ENCODE measurements at places on chromosomes 2 and 18.

GRCh38 chr18:42459873-42460272 lies 504.8 kb downstream of the PIK3C3 start:
- no peak for DNase-seq

GRCh38 chr2:164831887-164832286 lies 9.7 kb downstream of the COBLL1 start:
- no peak for DNase-seq

- no peak for DNase-seq
Observed at GRCh38 chr2:172273910-172274571, 153.3 kb upstream of the ITGA6 start.

DNA sequence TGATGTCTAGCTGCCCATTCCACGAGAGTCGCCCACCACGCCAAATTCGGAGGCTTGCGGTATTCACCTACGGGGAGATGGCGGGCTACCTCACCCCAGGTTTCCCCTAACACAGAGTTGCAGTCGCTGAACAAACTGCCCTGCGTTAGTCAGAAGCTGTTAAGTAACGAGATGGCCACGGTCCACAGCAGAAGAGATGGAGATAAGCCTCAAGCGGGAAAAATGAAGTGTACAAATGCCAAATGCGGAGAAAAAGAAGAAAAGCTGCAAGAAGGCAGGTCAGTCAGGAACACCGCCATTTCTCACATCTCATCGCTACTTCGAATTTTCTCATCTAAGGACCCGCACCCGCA lies 425 bp downstream of the ASB3 start:
- DNase-seq = peak; percentile 8

GRCh38 chr2:141062443-141062842 lies 1068.4 kb downstream of the LRP1B start:
- DNase-seq = no peak

- DNase-seq = no peak
Observed at GRCh38 chr2:225400060-225400511, 576 bp downstream of the NYAP2 start.

DNA sequence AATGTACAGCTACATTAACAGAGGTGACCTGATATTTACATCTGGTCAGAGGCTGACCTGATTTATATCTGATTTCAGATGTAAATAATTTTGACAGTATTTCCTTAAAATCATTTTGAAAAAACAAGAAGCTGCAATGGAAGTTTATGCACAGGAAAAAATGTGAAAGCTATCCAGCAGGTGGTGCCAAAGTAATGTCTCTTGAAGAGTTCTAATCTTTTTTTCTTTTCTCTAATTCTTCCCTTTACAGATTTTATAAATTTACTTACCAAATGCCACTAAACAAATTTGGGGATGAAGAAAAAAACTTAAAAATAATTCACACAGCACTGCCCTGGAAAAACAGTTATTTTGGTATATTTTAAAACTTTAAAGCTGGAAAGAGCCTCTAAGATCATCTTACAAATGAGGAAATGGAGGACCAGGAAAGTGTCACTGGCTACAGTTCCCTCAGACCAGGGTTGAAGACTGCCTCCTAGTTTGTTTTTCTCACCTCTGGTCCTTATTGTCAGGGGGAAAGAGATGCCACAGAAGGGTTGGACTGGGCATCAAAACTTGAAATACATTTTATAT lies 16.4 kb upstream of the FBLN7 start:
- DNase-seq = no peak

DNA sequence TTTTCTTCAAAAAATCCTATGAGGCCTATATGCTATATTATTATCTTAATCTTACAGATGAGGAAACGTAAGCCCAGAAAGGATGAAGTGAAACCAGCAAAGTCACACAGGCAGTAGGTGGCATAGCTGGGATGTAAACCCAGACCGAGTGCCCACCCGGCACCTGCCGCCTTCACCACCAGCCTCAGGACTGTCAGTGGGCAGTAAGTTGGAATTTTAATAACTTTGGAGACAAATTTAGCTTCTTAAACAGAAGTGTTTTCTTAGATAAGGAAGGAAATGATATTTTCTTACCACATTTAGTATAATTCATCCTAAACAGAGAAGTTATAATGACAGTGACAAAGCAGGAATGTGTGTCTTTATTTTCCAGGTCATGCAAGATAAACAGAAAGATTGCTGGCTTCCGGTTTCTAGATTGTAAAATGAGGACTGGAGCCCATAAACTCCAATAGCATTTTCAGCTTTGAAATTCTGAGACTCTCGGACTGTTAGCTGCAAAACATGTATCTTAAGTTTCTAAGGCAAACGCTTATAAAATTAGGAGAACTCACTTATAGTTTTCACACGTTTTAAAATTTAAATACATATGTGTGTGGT lies 59.3 kb downstream of the CD8B2 start:
- DNase-seq = no peak

GRCh38 chr18:48886520-48887293 lies 64.1 kb downstream of the SMAD7 start:
- no peak for DNase-seq

GRCh38 chr2:141557329-141558095 lies 573.3 kb downstream of the LRP1B start:
- no peak for DNase-seq

DNA sequence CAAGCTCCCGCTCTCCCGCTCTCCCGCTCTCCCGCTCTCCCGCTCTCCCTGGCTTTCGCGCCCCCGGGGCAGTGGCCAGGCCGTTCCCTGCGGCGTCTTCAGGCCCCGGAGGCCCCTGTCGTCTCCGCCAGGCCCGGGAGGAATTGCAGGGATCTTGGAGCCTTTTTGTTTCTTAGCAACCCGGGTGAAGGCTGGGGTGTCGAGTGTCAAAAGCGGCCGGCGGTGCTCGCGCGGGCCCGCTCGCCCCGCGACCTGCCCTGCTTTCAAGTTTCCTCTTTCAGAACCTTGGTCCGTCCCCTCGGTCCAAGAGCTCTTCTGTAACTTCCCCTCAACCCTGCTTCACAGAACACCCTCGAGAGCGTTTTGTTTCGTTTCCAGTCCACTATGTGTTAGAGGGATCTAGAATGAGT lies 1.4 kb downstream of the RNF138 start:
- peak; percentile 24 for DNase-seq

DNA sequence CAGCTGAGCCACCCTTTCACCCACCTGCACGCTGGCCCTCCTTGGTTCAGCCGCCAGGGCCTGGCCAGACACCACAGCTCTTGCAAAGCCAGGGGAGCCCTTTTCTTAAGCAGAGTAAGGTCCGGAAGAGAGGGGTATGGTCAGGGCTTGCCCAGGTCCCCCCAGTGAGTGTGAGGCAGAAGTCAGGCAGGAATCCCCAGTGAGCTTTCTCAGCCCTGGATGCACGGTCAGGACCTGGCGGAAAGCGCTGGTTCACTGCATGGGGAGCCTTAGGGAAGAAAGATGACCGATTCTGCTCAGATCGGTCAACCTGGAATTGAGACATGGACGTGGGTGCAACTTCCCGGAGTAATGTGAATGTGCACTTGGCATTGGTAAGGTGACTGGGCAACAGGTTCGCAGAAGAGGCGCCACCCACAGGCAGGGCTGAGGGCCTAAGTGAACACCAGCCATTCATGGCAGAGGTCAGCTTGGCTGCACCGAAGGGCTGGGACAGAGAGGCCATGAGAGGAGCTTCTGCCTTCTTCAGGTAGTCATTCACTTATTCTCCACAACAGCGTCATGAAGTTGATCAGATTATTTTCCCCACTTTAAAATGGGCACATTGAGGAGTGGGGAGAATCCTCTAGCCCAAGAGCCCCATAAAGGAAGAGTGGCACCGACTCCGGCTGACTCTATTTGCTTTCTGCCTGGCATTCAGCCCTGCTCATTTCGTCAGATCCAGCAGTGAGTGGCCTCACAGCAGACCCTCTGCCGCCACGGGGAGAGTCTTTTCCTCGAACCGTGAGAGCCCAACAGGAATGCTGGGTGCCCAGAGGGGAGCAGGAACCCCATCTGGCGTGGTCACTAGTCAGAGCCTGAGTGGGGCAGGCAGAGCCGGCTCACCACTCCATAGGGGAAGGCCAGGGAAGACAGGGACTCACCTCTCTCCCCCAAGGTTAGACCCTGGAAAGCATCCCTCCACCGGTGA lies 35.8 kb downstream of the SCTR start:
- no peak for DNase-seq

DNA sequence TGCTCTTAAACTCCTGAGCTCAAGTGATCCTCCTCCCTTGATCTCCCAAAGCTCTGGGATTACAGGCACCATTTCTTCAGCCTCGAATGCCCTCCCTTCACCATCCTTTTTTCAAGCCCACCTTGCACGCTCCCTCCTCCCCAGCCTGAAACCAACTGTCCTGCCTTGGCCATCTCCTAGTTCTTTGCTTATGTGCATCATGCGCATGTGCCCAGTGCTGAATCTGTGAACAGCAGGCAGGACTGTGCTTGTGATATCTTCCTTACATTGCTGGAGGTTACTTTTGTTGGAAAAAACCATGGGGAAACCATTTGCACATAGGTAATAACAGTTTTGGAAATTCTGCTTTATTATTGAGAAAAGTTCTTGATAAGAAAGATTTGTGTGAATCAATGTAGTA lies 30.2 kb upstream of the CETN1 start:
- no peak for DNase-seq

GRCh38 chr2:235262750-235263149 lies 231.1 kb upstream of the AGAP1 start:
- DNase-seq = no peak

DNA sequence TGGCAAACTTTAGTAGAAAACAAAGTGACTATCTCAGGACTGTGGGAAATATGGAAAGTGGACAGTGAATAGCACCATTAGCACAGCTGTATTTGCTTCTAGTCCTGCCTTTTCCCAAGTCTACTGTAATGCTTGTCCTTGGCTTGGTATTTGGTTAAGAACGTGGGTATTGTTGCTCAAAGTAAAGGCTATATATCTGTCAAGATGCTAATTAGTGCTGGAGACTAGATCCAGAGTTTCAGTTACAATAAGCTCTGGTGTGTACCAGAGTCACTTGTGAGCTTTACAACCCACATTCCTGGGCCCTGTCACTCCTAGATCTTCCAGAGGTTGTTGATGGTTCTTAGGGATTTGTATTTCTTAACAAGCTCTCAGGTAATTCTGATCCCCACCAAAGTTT lies 313.6 kb downstream of the SLC8A1 start:
- DNase-seq = no peak

GRCh38 chr2:86337244-86337835 lies at the start of gene REEP1:
Gene REEP1, minus strand, starts transcription at chr2:86337626. Its CDS starts 116 bp downstream, at chr2:86337510.
- peak; percentile 20 for DNase-seq

DNA sequence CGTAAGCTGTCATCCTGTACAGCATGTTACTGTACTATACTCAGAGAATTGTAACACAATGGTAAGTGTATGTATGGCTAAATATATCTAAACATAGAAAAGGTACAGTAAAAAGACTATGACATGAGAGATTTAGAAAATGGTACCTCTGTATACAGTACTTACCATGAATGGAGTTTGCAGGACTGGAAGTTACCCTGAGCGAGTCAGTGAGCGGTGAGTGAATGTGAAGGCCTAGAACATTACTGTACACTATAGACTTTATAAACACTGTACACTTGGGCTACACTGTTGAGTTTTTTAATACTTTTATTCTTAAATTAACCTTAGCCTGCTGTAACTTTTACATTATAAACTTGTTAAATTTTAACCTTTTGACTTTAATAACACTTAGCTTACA lies 1.5 kb downstream of the DDX18 start:
- DNase-seq = no peak

- DNase-seq = peak; percentile 31
Observed at GRCh38 chr18:8367217-8367988, 241.8 kb upstream of the RAB12 start.

GRCh38 chr2:102664471-102664909 lies 45.1 kb downstream of the SLC9A2 start:
- DNase-seq = peak; percentile 34

GRCh38 chr18:75071866-75072671 lies 136.9 kb downstream of the PTGR3 start:
- DNase-seq = no peak

DNA sequence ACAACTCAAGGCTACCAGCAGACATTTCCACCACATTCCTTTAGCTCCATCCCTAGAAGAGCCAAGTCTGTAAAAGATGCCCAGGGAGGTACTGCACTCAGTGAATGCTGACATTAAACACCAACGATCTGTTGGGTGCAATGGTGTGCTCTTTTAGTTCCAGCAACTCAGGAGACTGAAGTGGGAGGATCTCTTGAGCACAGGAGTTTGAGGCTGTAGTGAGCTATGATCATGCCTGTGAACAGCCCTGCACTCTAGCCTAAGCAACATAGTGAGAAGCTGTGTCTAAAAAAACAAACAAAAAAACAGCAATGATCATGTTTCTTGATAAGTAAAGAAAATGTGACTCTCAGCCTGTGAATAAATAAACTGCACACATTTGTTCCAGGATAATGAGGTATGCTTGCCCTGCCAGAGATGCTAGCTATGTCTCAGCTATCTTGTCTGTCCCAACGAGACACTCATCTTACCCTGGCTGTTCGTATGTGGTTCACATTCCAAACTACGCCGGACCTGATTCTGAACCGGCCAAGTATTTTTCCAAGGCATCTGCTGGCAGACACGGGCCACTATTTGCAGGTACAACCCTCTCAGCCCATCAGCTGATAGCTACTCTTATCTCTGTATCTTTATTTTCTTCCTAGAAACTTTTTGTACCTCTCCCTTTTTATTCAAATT lies 21.8 kb downstream of the TMEM182 start:
- DNase-seq = no peak

GRCh38 chr2:195533771-195534642 lies 123.0 kb upstream of the SLC39A10 start:
- DNase-seq = peak; percentile 60

DNA sequence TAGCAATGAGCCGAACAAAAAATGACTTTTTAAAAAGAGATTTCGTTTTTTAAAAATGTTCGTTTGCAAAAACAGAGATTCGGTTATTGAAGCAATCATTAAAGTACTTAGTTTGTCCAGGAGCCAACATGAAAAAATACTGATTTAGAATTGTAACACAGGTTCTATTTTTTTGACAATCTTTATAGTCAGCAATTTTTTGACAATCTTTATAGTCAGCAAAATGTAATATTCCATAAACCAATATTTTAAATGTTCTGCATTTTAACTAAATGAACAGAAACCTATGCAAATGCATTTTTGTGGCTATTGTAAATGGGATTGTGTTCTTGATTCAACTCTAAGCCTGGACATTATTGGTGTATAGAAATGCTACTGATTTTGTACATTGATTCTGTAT lies 161.8 kb downstream of the DSEL start:
- DNase-seq = no peak

- DNase-seq = no peak
Observed at GRCh38 chr2:48397846-48398245, 132.1 kb upstream of the STON1 start.

- DNase-seq = no peak
Observed at GRCh38 chr18:413233-413632, 87.3 kb downstream of the COLEC12 start.

DNA sequence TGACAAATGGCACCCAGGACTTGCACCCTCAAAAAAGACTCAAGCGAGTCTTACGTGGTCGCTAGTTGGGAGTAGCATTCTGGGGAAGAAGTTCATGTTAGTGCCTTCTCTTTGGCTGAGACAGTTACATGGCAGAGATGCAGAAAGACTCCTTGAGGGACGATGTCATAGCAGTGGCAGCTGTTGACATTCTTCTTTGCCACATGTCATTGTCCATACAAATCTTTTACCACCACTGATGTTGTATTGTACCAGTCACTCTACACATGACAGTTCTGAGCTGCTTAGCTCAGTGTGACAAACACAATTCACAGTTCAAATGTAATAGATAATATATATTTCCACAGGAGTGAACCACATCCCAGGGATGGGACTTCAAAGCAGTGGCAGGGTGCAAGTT lies 197.1 kb downstream of the TCF4 start:
- no peak for DNase-seq

All from activated T-cell treated with anti-CD3 and anti-CD28 coated beads for 48 hours (primary cell).